AG04450 (cell line): ENCODE measurements at places on chromosomes 4 and X. TPM values are rescaled to one million over a fixed set of nuclear protein-coding genes. Genes with fewer than 3 reads are reported as not detected.

GRCh38 chr4:3480528-3481112 is 17.5 kb downstream of the DOK7 start:
- peak; percentile 55 for DNase-seq

NIPAL1 gene
- 0.22 and 0.26 TPM in 2 replicates for polyA plus RNA-seq

ADGRG4 gene
- not detected in 2 replicates for polyA plus RNA-seq

LRRC66 gene
- 0.14 and 0.22 TPM in 2 replicates for polyA plus RNA-seq

DCAF4L1 gene
- 0.01 and 0.04 TPM in 2 replicates for polyA plus RNA-seq

HTN3 gene
- not detected in 2 replicates for polyA plus RNA-seq

PASD1 gene
- not detected in 2 replicates for polyA plus RNA-seq

HTN1 gene
- not detected in 2 replicates for polyA plus RNA-seq

SLITRK4 gene
- polyA plus RNA-seq: not detected in 2 replicates

GRCh38 chr4:34323549-34324320 is 1920.6 kb downstream of the ARAP2 start:
- DNase-seq: no peak

DNA sequence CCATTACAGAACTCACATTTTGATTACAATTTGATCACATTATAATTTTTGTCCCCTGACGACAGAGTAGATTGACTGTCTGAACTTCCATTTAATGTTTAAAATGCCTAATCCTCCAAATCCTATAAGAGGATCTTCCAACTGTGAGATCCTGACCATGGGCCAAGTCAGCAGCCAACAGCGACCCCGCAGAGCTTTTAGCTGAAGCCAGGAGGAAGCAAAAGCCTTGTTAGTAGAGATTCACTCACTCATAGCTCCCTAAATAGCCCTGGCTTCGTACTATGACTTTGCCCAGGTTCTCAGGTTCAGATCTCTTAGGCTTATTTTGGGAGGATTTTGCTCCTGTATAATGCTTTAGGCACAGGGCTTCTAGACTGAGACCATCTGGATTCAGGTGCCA is 413.1 kb downstream of the NKX6-1 start:
- DNase-seq: no peak

DNA sequence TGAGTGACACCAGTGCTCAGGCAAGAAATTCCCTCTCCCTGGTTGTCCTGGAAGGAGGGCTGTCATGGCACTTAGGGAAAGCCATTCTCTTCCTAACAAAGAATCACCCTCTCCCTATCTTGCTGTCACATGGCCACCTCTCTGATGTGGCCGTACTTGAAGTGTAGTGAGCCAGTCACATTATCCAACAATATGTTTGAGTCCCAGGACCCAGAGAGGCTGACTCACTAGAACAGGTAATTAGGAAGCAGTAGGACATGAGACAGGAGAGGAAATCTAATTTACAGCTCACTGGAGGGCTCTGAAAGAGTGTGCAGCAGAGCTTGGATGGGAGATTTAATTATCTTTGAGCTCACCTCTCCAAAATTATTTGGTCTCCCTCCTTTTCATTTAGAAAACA is 299.1 kb downstream of the ARHGAP24 start:
- no peak for DNase-seq

CFAP47 gene
- not detected in 2 replicates for polyA plus RNA-seq

REELD1 gene
- not detected in 2 replicates for polyA plus RNA-seq

SHISA3 gene
- 0.78 and 1.3 TPM in 2 replicates for polyA plus RNA-seq

- no peak for DNase-seq
These were observed 85.4 kb upstream of the IGFBP7 start for GRCh38 chr4:57195622-57196021.

DNA sequence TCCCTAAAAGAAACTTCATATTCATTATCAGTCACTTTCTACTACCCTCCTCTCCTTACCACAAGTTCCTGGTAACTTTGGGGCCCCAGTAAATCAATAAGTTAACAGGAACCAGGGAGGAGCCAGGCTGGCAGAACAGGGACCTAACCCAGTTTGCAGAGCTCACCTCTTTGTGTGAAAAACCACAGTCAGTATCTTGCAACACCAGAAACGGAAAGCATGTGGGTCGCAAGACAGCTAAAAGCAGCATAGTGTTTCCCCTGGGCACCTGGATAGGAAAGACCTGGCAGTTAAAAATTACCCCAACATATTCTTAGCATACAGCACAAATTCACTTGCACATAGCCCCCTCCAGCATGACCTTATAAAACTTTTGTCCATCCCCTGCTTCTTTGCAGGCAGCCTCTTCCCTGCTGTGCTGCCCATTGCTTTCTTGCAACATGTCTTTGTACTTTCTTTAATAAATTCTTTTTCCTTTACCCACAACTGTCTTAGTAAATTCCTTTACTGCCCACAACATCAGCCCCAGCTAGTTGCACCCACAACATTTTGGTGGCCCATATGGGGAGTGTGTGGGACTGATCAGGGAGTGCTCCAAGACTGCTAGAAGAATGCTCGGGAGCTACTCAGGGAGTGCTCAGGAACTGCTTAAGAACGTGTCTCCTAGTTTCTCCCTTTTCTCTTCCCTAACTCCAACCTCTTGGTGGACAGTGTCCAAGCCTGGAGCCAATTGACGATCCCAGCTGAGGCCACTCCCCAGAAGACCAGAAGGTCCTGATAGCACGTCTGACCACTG is 83.4 kb downstream of the MSN start:
- no peak for DNase-seq
